ENCODE measurements at places on chromosomes 5 and 9.

DNA sequence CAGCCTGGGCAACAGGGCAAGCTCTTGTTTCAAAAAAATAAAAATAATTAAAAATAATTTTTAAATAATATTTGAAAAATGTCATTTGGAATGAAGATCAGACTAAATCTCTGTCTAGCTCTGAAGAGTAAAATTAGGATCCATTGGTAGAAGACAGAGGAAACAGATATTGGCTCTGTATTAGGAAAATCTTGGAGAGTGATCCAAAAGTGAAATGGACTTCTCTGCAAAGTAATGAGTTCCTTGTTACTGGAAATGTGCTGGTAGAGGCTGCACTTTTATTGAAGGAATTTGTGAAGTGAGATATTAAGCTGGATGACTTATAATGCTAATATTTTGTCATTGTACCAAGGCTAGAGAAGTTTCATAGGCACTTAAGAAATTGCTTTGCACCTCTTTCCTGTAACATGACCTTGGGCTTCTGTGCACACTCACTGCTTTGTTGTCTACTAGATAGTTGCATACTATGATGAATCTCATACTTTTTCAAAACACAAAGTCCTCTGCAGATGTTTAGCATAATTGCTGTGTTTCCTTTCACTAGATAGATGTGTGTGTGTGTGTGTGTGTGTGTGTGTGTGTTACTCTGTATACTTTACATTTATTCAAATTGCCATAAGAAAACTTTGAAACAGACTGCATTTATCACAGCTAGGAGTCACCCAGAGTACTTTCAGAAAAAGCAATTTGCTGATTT, 13.1 kb downstream of the THBS4 start:
- DNase-seq = no peak

- no peak for DNase-seq
Measured at GRCh38 chr5:174100490-174100889, 55.0 kb downstream of the NSG2 start.

DNA sequence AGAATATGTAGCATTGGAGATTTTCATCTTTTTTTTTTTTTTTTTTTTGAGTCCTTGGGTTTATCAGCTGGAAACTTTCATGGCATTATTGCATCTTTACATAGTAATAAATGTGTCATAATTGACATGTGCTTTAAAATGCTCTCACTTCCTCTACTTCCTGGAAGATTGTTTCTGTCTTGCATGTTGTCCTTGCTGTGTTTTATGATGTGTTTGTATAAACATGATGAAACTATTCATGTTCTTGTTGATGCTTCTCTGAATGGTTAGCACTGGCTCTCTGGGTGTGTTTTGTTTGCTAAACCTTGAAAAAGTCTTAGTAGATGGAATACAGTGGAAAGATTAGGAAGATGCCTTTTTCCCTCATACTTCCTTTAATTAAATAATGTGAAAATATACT, 87.9 kb downstream of the IQGAP2 start:
- DNase-seq = no peak

DNA sequence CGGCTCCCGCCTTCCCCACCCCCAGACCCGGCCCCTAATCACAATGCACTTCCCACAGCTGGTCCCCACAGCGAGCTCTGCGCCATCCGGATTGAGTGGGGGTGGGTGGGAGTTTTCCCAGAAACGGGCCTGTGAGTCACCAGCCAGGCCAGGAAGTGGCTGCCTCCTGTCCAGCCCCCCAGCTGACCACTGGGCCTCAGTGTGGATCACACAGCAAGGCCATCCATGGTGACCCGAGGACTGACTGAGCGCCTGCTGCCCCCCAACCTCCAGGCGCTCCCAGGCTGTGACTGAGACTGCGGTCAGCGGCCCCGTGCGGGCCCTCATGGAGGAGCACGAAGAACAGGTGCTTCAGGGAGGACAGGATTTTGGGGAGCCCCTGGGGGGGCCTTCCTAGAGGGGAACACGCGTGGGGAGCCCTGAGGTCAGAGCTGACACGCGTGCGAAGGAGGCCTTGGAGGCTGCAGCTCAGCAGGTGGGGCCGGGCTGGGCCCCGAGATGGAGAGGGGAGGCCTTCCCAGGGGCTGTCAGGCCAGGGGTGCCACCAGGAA, 48.3 kb upstream of the EGFL7 start:
- DNase-seq = no peak

GRCh38 chr5:103094737-103095136, 25.2 kb downstream of the GIN1 start:
- no peak for DNase-seq

DNA sequence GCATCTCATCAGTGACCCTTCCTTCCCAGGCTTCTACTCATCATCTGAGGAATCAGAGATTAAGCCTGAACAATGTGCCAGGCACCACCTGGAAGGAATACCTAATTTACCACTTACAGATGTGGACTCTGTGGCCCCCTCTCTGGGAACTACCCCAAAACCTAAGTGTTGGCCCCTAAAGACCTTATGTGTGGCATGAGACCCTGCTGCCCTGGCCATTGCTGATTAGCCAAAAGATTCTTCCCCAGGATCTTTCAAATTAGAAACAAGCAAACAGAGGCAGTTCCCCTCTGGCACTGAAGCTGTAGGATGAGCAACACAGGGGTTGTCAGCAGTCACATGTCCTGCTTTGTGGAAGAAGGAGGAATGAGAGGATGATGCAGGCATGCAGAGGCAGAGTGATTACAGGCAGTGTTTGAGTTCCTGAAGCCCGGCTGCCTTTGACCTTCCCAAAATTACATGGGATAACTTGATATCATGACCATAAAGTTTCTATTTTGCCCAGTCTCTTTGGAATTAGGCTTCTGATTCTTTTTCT, 10.6 kb downstream of the SPINK4 start:
- DNase-seq = no peak

- no peak for DNase-seq
Measured at GRCh38 chr5:31086839-31087415, 106.6 kb upstream of the CDH6 start.

- no peak for DNase-seq
Measured at GRCh38 chr9:127779136-127779981, 893 bp upstream of the SH2D3C start.

DNA sequence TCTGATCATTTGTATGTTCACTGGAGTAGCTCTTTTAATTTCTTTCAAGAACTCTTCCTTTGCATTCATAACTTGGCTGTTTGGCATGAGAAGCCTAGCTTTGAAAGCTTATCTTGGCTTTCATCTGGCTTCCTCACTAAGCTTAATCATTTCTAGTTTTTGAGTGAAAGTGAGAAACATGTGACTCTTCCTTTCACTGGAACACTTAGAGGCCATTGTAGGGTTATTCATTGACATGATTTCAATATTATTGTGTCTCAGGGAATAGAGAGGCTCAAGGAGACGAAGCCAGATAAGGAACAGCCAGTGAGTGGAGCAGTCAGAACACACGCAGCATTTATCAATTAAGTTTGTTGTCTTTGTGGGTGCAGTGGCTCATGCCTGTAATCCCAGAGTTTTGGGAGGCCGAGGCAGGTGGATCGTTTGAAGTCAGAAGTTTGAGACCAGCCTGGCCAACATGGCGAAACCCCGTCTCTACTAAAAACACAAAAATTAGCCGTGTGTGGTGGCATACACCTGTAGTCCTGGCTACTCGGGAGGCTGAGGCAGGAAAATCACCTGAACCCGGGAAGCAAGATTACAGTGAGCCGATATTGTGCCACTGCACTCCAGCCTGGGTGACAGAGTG, 98.3 kb downstream of the UGCG start:
- DNase-seq = no peak

- no peak for DNase-seq
Measured at GRCh38 chr5:111271885-111272284, 47.7 kb downstream of the CAMK4 start.

GRCh38 chr9:16611001-16611400, 259.5 kb downstream of the BNC2 start:
- no peak for DNase-seq

- no peak for DNase-seq
Measured at GRCh38 chr5:57690724-57691123, 208.1 kb upstream of the ACTBL2 start.

DNA sequence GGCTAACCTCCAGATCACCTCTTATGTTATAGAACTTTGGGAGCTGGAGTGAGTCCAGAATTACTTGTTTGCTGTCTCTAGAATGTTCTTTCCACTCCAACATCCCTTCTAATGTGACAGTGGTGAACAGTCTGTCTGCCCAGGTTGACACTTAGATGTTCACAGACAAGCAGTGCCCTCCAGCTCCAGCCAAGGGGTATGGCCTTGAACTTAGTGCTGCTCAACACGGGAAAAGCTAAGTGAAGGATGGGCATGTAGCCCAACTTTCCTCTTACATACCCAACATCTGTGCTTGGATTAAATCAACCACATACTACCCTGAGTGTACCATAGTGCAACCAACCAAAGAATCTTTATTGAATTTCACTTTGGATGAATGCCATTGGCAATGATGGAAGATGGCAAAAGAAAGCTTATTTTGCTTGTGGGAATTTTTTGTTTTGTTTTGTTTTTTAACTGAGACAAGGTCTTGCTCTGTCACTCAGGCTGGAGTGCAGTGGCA, 201.2 kb downstream of the NXNL2 start:
- no peak for DNase-seq

DNA sequence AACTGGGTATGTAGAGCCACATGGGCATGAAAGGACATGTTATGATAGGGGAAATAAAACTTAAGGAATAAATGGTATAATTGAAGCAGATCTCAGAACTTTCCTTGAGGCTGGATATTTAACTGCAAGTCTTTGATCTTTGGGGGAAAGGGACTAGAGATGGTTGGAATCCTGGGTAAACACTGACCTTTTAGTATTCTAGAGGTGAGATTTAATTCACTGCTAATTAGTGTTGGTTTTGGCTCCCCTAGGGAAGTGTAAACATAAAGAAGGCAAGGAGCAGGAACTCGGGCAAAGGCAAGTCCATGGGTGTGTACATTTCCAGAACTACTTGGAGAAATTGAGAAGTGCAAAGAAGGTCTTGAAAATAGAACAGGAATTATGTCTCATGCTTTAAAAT, 16.6 kb downstream of the NIM1K start:
- no peak for DNase-seq

GRCh38 chr5:16271851-16272250, 92.3 kb upstream of the MARCHF11 start:
- no peak for DNase-seq

DNA sequence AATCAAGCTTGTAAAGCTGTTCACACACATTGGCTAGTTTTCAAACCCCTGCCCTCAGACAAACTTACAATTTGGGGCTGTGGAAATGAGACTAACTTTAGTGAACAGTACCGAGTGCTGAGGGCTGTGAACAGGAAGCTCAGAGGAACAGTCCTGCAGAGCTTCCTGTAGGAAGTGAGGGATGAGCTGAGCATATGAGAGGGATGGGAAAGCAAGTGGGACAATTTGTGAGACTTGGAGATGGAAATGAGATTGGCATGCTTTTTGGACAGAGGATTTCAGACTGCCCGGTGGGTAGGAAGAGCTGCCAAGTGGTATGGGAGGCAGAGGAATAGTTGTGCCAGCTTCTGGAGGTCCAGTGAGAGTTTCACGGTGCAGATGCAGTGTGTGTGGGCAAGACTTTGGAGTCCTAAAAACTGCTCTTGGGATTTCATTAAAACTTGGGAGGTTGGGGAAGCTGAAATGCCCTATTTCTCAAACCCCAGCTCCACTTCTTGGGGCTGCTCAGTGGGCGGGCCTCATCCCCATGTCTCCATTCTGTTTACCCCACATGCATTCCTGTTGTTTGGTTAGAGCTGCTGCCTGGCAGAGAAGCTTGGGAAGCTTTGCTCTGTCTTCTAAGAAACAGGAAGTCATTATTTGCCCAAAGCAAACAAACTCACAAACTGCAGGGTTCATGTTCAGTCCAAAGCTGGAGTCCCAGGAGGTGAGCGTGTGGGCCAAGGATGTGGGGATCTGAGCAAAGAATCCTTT, 267.5 kb downstream of the ZSWIM6 start:
- DNase-seq = no peak

- no peak for DNase-seq
Measured at GRCh38 chr5:68739752-68740151, 354.1 kb upstream of the SLC30A5 start.

All from esophagus squamous epithelium (tissue), 5 donors.